ENCODE measurements at places on chromosomes 12 and 14.

- no peak for DNase-seq
Observed at GRCh38 chr12:75404231-75404630, 13.3 kb downstream of the GLIPR1L2 start.

GRCh38 chr14:21526672-21527317 is 649 bp upstream of the SALL2 start:
- DNase-seq: no peak

DNA sequence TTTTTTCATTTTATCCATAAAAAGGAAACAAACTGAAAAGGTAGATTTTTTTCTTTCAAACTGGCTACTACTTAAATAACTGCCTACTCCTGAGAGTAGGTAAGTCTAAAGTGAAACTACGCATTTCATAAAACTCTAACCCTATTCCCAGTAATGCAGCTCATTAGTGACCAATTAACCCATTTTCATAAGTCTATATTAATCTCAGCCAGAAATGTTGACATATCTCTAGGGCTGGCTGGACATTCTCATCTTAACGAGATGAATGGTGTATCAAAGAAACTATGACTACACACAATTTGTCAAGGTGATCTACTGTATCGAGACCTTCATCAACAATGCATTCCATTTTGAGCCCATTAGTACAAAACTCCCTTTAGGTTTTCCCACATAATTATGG is 57.2 kb downstream of the EPS8 start:
- DNase-seq: no peak

DNA sequence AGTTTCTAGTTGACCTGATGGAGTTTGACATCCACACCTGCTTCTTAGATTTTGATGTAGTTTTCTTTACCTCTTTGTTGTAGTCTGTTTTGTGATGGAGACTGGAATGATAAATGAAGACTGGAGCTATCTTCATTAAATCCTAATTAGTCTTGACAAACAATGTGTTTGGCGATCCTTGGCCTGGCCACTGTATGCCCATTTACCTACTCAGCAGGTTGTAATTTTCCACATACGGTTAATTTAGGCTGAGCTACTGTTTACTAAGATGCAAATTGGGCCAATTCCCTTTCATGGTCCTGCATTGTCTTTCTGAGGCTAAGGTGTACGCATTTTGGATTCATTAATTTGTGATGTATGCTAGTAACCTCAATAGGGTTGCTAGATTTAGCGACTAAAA is at the start of gene TAS2R7:
Gene TAS2R7, minus strand, starts transcription at position 41 of the 400 bp plus-strand sequence. CDS start 57 bp downstream, outside the sequence.
- no peak for DNase-seq

GRCh38 chr12:126912111-126912510 is 1354.9 kb upstream of the TMEM132C start:
- no peak for DNase-seq

DNA sequence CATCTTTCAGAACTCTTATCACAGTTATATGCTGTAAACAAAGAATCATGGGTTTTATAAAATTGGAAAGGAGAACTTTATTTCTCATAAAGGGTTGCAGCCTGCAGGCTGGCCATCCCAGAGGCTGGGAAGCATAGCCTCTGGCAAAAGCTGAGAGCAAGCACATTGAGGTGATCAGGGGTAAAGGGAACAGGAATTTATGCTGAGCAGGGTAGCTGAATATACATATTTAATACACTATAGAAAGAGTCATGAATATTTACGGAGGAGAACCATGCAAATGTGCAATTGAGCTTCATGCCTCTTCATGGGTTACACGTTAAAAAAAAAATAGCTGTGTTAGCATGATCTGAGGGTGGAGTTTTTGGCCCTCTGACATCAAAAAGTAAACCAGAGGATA is 653.3 kb downstream of the NRXN3 start:
- DNase-seq: no peak

GRCh38 chr12:67928621-67929383 is 60.4 kb upstream of the IFNG-AS1 start:
- DNase-seq: no peak

DNA sequence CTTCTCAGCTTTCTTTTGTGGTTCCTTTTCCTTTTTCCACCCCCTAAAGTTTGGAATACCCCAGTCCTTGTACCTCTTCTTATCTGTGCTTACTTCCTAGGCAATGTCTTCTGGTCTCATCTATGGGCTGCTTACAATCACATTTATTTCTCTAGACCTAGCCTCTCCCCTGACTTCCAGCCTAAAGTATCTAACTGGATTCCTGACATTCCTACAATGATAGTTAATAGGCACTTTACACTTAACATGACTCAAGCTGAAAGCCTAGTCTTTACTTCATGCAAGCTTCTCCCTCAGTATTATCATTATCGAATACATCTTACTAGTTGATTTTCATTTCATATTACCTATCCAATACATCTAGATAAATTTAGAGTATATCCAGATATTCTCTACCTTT is 21.2 kb downstream of the CLECL1 start:
- DNase-seq: no peak

DNA sequence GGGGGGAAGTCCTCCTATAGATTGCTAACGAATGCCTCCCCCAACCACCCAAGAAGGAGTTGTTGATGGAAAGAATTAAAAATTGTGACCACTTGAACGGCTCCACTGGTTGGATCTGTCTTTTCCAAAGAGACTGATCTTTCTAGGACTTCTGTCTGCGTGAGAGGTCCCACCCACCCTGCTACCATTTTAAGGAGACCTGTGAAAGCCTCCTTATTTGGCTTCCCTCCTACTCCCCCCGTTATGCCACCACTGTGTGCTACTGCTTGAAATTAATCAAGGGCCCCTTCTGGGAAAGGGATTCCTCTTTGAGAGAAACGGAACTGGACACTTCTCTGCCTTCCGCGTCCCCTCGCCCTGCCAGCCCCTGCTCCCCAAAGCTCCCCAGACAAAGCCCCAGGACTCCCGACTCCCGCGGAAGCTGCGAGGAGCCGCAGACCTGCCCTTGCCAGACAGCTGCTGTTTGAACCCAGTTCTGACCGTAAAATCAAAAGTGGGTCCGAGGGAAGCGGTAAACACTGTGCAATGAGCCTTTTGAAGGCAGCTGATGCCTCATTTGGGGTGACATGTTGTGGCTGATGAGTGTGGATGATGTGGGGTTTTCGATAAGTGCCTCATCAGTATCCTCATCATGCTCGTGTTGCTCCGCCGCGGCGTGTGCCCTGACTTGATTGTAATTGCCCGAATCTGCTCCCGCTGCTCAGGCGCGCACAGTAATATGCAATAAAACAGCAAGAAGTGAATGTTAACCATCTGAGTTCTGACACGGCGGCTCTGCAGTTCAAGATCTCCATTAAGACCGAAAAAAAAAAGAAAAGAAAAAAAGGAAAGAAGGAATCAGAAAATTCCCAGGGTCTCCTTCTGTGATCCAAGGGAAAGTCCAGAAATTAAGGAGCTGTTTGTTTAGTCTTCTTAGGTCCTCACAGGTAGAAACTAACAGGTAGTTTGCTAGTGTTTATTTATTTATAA is 48.2 kb downstream of the MBIP start:
- no peak for DNase-seq

DNA sequence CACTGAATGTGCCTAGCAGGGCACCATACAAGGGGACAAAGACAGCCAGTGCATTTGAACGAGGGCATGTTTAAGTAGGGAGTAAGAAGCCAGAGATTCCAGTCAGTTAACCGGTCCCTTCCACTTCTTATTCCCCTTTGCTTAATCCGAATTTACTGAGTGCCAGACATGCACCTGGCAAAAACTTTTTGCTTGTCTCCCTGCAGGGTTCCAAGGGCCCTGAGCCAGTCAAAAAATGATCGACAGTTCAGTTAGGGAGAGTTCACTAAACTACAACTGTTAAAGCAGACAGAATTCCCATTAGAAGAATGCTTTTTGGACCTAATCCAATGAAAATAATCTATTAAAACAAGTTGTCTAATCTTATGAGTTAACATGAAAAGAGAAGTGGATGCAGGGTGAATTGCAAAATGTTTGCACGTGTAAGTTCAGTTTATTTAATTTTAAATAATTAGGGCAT is 193.8 kb downstream of the TMTC2 start:
- no peak for DNase-seq

DNA sequence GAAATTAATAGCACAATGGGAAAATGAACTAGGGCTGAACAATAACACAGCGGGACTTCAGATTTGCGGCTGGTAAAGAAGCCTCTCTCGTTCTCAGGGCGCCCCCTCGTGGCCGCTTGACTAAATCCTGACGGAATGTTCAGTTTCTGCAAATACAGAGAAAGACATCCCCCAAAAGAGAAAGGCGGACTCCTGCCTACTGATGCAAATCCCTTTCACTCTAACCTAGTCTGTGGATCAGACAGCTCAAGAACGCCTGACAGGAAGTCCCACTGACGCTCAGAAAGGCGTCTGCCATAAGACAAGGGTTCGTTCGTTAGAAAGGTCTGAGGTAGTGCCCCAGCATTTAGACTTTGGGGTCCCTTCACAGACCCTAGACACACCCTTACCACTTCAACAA is 2.5 kb downstream of the NUAK1 start:
- peak; percentile 33 for DNase-seq

- no peak for DNase-seq
Observed at GRCh38 chr14:99873653-99874052, 80.4 kb downstream of the EML1 start.

GRCh38 chr12:38782359-38782758 is 123.0 kb downstream of the CPNE8 start:
- DNase-seq: no peak

DNA sequence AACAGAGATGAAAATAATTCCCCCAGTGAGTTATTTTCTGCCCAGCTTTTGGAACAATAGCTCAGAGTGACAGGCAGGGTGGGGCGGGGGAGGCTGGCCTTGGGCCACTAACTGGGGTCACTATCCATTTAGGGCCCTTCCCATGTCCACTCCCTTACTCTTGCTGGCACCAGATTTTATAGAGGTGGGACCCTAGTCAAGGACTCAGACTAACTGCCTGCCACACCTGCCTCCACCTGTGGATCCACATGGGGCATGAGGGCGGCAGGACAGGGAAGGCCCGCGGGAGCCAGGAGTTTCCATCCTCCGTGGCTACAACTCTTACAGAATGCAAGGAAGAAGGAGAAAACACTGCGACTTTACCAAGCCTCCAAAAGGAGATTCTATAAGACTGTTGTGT is 10.1 kb downstream of the VDR start:
- no peak for DNase-seq

DNA sequence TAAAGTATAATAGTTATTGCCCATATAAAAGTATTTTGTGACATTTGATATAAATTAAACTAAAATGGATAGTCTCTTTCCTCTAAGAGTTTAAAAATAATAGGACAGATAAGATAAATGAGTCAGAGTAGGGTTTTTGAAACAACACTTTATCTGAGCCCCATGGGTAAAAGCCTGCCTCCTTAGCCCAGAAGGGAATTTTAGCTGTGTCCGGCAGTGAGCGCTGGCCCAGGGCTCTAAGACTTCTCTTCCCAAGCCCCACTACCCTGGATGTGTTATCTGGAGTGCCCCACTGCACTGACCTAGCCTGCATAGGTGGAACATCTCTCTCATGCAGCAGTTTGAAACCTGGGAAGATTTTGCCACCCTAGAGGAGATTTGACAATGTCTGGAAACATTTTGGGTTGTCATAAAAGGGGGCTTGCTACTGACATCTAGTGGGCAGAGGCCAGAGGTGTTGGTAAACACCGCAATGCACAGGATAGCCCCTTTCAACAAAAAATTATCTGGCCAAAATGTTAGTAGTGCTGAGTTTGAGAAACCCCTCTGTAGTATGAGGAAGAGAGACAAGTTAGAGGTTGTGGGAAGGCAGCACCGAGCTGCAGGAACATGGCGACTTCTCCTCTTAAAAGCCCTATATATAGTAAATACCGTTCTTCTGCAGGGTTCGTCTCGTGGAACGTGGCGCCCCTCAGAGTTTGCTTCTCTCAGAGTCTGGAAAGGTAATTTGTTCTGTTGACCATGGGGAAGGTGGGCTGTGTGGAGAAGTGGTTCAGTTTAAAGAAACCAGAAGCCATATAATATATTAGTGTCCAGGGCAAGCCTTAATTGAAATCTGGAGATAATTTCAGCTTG is 29.3 kb upstream of the ATF1 start:
- DNase-seq: no peak

GRCh38 chr14:61147831-61148549 is 133.1 kb downstream of the TMEM30B start:
- DNase-seq: no peak

DNA sequence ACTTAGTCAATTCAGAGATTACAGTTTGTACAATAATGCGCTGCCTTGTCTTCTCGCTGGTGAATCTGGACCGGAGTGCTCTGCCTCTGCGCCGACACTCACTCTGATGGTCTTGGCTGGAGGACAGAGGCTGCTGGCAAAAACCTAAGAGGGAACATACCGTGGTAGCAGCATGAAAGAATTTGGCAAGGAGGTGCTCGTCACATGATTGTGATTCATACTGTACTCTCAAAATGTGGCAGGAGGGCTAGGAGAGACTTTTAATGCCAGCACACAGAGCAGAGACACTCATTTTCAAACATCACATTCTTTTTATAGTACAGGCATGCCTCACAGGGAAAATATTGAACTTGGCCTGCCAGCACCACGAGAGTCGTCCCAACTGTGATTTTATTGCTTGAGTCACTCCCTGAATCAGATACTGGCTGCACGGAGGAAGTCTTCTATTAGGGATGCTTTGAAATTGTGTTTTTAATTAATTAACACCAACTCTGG is 67.8 kb downstream of the HMGA2 start:
- DNase-seq: no peak

DNA sequence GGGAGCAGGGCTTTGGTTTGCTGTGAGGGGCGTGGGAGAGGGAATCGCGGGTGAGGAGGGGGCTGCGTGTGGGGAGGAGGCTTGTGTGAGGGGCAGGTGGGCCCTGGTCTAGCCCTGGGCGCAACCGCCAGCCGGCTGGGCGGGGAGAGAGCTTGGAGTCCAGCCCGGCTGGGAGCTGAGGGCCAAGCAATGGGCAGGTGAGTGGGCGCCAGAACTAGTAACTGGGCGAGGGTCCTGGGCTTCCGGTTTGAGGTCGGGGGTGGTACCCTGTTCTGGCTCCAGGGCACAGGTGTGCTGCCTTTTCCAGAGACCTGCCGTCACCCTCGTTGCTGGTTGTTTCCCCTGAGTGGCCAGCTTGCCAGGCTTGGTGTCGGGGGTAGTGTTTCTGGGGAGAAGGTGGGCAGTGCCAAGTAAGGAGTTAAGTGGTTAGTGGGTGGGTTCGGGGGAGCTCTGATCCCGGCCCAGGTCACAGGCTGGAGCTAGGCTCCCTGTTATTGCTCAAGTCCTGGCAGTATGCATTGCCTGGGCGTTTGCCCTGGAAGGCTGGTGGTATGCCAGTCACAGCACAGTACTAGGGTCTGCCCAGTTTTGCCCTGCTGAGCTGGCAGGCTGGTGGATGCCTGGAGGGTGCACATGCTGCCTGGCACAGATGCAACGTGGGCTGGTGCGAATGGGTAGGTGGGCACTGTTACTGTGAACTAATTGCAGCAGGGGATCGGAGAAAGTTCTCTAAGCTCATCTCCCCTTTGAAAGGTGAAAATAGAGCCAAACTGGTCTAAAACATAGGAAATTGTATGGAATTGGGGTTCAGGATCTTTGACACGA is 683 bp downstream of the CIPC start:
- DNase-seq: no peak

DNA sequence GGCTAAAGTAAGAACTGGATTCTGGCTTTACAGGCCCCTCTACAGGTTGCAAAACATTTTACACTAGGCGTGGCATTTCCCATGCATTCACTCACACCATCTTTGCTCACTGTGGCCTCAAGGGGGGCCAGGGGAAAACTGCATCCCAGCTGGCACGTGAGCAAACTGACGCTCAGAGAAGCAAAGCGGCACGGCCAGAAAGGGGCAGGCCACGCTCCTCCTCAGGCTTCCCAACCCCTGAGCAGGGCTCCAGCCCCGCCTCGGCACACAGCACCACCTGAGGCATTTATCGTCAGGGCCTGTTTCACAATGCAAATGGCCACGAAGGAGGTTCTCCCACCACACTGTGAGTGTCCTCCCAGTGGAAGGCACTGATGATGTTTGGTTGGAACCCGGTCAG is 90.8 kb downstream of the BCL11B start:
- no peak for DNase-seq

Data from stimulated activated CD8-positive, alpha-beta memory T cell treated with anti-CD3 and anti-CD28 coated beads, Interleukin-4, amount 100 ng/mL, for 4 hours (primary cell).